Jurkat, Clone E6-1 (cell line): ENCODE measurements at places on chromosomes 6 and 20.

GRCh38 chr20:50439539-50440453, 70.4 kb upstream of the PTPN1 start:
- DNase-seq: no peak

DNA sequence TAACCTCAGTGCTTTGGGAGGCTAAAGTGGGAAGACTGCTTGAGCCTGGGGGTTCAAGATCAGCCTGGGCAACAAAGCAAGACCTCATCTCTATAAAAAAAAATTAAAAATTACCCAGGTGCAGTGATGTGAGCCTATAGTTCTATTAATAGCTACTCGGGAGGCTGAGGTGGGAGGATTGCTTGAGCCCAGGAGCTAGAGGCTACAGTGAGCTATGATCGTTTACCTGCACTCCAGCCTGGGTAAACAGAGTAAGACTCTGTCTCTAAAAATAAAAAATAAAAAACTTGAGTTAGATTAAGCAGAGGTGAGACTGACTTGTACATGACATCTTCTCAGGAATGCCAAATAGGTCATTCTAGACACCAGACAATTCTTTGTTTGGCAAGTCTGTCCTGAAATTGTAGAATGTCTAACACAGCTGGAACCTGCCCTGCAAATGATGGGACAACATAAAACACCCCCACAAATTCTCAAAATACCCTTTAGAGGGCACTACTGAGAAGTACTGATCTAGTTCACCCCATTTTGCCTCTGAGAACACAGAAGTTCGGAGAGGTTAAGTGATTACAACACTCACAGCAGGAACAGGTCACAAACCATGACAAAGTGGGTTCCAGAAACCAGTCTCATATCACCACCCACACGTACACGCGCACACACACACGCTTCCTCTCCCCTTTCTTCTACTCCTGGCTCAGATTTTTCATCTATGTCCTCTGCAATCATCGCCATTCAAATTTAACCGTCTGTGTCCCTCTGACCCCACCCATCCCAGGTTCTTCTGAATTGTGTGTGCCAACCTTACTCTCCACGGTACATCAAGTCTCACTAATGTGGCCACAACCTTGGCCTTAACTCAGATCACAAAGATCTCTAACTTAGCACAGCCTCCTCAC, 38.3 kb downstream of the ARHGAP18 start:
- DNase-seq: peak; percentile 20

- no peak for DNase-seq
Observed at GRCh38 chr6:139409026-139409425, 34.6 kb upstream of the CITED2 start.

DNA sequence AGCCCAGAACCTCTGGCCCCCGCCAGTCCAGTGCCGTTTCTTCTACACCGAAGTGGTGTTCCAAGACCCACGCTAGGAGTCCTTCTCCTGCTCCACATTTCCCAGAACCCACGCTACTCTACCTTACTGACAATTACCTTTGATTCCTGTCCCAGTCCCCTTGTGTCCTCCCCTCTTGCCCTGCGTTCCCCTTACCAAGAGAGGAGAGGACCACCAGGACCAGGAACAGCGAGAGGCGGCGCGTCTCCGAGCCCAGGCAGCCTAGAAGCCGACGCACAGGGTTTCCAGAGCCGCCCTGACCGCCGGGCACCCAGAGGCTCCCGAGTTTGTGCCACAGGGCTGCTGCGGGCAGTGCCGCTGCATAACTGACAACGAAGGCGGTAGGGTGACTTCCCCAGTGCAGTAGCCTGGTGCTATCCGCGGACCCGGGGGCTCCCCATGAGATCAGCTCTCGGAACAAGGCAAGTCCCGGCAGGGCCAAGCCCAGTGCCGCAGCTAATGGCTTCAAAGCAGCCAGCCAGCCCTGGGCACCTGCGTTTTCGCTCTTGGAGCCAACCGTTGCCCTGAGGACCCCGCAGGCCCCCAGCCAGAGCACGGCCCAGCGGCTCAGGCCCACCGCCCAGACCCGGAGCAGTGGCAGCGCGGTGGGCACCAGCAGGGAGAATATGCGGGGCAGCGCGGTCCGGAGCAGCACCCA, 512 bp downstream of the TAP1 start:
- no peak for DNase-seq

DNA sequence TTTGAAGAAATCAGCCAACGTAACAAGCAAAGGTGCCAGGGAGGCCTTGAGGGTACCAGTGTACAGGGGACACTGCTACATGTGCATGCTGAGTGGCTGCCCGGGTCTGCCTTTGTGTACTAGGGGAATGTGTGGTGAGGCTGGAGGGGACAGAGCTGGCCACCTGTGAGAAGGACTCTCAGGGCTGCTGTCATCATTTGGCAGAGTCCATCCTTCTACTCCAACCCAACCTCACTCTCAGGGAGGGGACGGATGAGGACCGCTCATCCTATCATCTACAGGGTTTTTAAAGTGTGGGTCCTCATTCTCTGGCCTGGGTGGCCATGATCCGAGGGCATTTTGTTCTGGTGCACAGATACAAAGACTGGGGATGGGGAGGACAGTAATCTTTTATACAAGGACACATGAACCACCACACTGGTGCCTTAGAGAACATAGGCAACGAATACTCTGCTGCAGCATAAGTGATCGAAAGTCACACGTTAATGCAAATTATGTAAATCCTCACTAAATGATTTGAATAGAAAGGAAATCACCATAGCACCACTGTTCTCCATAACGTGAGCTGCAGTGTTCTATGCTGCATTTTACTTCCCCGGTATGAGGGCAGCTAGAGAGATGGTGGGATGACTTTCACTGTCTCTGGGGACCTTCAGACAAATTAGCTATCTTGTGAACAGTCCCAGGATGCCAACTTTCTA, 181.4 kb downstream of the GMPR start:
- DNase-seq: no peak

DNA sequence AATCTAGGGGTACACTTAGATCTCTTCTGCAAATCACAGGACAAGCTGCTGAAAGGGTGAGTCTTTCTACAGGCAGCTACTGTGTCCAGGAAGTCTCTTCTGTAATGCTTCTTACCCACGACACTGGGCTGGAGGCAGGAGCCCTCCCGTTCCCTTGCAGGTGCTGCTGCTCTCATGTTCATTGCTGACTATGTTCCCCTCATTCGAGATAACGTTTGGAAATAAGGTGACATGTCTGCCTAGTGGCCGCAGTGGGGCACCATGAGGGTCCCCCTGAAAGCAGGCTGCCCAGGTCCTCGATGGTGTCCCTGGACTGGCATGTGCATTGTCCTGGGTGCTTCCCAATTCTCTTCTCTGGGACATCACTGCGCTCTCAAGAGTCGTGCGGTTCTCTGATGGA, 74.7 kb downstream of the SYNJ2 start:
- DNase-seq: no peak

- no peak for DNase-seq
Observed at GRCh38 chr20:6053064-6053775, 640 bp downstream of the LRRN4 start.
